ENCODE measurements at places on chromosomes 4 and X.

GRCh38 chr4:125191232-125191631, 123.5 kb upstream of the FAT4 start:
- no peak for DNase-seq

DNA sequence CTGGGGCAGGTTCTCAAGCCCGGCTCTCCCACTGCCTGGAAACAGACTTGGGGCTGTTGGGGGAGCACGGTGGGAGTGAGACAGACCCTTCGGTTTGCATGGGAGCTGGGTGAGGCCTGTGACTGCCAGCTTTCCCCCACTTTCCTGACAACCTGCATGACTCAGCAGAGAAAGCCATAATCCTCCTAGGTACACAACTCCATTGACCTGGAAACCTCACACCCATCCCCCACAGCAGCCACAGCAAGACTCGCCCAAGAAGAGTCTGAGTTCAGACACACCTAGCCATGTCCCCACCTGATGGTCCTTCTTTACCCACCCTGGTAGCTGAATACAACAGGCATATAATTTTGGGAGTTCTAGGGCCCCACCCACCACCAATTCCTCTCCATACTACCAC, 57.6 kb upstream of the UBQLN2 start:
- no peak for DNase-seq

DNA sequence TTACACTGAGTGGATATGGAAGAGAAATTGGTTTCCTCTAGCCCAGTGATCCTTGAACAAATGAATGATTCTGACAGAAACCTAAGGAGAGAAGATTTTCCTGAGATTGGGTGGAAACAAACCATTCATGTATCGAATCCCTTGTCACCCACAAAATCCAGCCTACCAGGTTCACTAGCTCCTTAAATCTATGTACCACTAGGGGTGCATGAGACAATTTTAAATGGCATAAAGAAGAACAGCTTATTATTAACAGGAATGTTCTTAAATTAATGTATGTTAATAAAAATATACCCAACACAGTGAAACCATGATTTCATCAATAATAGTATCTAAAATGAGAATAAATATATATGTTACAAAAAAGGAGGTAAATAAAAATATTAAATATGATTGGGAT, 118.4 kb upstream of the LNX1 start:
- DNase-seq: no peak

GRCh38 chr4:41178372-41179370, 35.7 kb downstream of the APBB2 start:
- DNase-seq: no peak

DNA sequence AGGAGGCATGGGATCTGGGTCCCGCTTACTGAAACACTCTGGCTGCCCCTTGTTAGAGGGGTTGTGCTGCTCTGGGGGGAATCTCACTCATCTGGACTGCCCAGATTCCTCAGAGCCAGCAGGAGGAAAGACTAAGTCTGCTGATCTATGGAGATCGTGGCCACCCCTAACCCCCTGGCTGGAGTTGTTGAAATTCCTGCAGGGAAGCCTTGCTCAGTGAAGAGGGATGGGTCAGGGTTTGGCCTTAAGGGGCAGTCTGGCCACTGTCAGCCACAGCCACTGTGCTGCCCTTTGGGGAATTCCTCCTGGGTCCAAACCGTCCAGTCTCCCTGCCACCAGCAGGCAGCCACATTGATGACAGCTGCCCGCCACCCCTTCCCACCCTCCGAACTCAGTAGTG, 362.0 kb upstream of the AMOT start:
- no peak for DNase-seq

GRCh38 chr4:148448141-148448540, 5.9 kb upstream of the NR3C2 start:
- DNase-seq: no peak

DNA sequence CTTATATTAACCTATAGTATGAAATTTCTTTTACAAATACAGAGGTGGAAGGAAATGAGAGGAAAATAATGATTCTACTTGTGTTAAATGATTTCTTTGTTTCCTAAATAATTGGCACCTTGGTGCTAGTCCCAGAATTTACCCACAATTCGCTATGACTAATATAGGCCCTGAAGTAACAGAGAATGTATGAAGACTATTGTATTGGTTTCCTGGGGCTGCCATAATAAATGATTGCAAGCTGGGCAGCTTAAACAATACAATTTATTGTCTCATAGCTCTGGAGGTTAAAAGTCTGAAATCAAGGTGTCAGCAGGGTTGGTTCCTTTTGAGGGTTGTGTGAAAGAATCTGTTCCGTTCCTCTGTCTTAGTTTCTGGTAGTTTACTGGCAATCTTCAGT, 74.8 kb upstream of the GPRIN3 start:
- no peak for DNase-seq

GRCh38 chrX:53000447-53001135, 42.3 kb upstream of the FAM156A start:
- DNase-seq: no peak
